ENCODE measurements at places on chromosomes 3 and 15. TPM values are rescaled to one million over a fixed set of nuclear protein-coding genes. Genes with fewer than 3 reads are reported as not detected.

GRCh38 chr15:71753346-71753745 lies 57.0 kb upstream of the NR2E3 start:
- H3K4me3 ChIP-seq = no peak overlapping the region
- DNase-seq = no peak
- H3K27me3 ChIP-seq = no peaks in the 10 kb centered on the region
- no peaks in the 10 kb centered on the region for H3K36me3 ChIP-seq
- no peak overlapping the region for H3K27ac ChIP-seq

GRCh38 chr3:10371167-10371566 lies 50.3 kb upstream of the SEC13 start:
- no peaks in the 10 kb centered on the region for H3K4me1 ChIP-seq
- no peak overlapping the region for H3K27ac ChIP-seq
- DNase-seq = no peak
- H3K36me3 ChIP-seq = no peaks in the 10 kb centered on the region
- H3K27me3 ChIP-seq = peaks cover 7% of the 10 kb centered on the region

DNA sequence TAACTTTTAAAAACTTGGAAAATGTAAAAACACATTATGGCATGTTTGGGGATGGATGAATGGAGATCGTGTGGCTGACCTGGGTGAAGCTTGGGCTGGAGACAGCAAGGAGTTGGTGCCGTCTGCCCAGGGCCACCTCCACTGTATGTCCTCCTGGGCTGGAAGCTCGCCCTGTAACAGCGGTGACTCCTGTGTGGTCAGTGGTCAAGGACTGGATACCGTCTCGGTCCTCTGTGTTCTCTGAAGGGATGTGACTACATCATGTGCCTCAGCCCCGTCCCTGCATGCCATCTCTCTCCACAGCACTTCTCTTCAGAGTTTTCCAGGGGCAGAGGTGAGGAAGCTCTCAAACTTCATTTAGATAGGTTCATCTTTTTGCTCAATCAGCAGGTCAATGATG lies 9.5 kb downstream of the LIMD1 start:
- no peak for DNase-seq
- H3K27ac ChIP-seq = no peak overlapping the region
- H3K4me1 ChIP-seq = peaks cover 5% of the 10 kb centered on the region
- peaks cover 4% of the 10 kb centered on the region for H3K36me3 ChIP-seq

DNA sequence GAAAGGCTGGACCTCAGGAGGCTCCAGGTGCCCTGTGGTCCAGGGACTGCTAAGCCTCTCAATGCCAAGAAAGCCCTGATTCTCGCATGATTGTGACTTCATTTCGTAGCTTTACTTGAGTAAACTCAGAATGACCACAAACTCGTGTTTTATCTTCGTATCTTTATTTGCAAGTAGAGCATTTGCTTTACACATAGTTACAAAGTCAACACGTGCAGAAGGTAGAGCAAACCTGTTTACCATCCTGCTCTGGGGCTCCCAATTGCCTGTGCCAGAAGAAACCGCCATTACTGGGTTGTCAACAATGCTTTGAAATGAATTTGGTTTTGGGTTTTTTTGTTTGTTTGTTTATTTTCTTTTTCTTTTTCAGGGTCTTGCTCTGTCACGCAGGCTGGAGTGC lies 5.8 kb upstream of the MESP1 start:
- H3K4me3 ChIP-seq = no peak overlapping the region
- no peak overlapping the region for H3K27ac ChIP-seq
- peaks cover 66% of the 10 kb centered on the region for H3K27me3 ChIP-seq
- no peak for DNase-seq

DNA sequence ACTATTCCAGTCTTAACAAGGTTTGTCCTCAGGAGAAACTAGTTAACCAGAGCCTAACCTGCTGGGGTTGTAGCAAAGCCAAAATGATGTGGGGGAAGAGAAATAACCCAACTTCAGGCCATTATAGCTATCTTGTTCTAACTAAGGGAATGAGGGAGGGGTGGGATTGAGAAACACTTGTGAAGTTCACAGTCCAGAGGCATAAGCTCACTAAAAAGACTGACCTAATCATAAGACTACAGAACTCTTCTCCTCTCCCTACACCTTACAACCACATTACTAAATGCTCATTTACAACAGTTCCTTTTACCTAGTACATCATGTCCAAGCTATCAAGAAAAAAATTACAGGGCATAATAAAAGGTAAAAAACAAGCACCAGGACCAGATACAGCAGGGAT lies 52.8 kb downstream of the UBE3A start:
- H3K36me3 ChIP-seq = peaks cover 70% of the 10 kb centered on the region
- no peak overlapping the region for H3K27ac ChIP-seq
- peaks cover 3% of the 10 kb centered on the region for H3K4me1 ChIP-seq
- H3K4me3 ChIP-seq = no peak overlapping the region

- DNase-seq = no peak
- no peaks in the 10 kb centered on the region for H3K36me3 ChIP-seq
- H3K4me1 ChIP-seq = peaks cover 3% of the 10 kb centered on the region
- no peaks in the 10 kb centered on the region for H3K27me3 ChIP-seq
- no peak overlapping the region for H3K4me3 ChIP-seq
Observed at GRCh38 chr3:55607175-55607574, 120.1 kb upstream of the WNT5A start.

DNA sequence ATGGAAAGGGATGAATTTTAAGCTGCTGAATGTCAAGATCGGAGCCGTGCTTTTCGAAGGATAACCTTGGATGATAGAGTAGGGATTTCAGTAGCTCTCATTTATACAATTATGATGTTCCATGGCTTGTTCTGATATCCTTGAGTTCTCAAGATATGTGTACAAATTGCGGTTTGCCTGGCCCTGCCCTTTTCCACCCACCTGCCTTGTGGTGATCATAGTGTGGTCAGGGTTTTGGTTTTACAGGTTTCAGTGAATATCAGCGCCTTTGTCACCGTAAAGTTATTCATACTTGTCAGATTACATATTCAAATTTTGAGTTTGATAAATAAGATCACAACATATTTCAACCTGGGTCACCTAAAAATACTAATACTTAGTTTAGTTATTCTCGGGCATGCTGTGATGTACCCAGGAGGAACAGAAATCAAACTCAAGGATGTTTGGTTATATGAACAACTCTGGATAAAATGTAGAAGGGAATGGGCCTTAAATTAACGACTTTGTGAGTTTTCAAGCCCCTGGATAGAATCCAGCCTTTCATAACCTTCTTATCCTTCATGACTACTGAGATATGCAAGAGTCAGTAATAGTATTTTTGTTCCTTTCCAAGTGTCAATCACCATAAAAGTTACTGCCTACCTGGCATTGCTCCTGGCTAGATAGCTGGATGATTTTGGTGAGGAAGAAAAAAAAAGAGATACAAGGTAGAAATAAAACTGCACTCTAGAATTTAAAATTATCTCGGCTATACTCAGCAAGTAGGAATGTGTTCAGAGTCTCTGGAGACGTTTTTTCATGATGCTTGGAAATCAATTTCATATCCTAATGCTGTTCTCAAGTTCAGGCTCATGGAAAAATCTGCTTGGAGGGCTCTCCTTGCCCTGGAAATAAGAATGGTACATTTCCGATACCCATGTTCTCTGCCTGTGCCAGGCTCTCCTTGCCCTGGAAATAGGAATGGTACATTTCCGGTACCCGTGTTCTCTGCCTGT lies 209.2 kb upstream of the TPRG1 start:
- DNase-seq = no peak
- no peak overlapping the region for H3K27ac ChIP-seq
- H3K27me3 ChIP-seq = peaks cover 7% of the 10 kb centered on the region

- H3K27me3 ChIP-seq = peaks cover 15% of the 10 kb centered on the region
- H3K4me3 ChIP-seq = no peak overlapping the region
- DNase-seq = no peak
- H3K27ac ChIP-seq = no peak overlapping the region
- peaks cover 15% of the 10 kb centered on the region for H3K4me1 ChIP-seq
Observed at GRCh38 chr3:184339001-184339400, 1.6 kb downstream of the FAM131A start.

DNA sequence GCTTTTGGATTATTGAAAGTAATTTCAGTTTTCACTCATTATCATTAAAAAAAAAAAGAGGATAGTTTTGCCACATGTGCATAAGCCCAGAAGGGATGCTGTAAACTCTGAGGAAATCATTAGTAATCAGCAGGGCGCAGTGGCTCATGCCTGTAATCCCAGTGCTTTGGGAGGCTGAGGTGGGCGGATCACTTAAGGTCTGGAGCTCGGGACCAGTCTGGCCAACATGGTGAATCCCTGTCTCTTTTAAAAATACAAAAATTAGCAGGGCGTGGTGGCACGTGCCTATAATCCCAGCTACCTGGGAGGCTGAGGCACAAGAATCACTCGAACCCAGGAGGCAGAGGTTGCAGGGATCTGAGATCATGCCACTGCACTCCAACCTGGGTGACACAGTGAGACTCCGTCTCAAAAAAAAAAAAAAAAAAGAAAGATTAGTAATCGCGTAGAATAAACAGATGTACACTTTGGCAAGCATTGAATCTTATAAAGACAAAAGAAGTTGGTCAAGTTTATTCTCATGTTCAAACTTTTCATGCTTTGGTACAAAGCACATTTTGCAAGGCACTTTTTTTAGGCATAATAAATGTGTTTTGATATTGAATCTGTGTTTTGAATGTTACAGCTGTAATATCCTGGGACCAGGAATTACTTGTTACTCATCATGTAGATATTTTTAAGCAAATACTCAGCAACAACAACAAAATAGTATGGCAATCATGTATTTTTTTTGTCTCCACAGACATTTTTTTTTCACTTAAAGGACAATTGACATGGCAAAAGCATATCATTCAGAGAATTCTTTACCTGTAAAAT lies 93.2 kb upstream of the AGTR1 start:
- no peak for DNase-seq
- H3K27ac ChIP-seq = peak overlapping the region; percentile 79
- H3K4me3 ChIP-seq = peak overlapping the region; percentile 10
- H3K4me1 ChIP-seq = peaks cover 55% of the 10 kb centered on the region
- H3K36me3 ChIP-seq = peaks cover 4% of the 10 kb centered on the region

SGO1 gene
- 14.8 TPM for total RNA-seq

GNL3 gene
- 94.0 TPM for total RNA-seq

HOMER2 gene
- 21.0 TPM for total RNA-seq

PP2D1 gene
- total RNA-seq = not detected

SV2B gene
- total RNA-seq = 19.9 TPM

HTR3C gene
- total RNA-seq = not detected

SCAANT1 gene
- total RNA-seq = not detected

SAXO2 gene
- 6.0 TPM for total RNA-seq

TNNC1 gene
- total RNA-seq = 3.6 TPM
